ENCODE measurements at places on chromosomes 7 and 10. TPM values are rescaled to one million over a fixed set of nuclear protein-coding genes. Genes with fewer than 3 reads are reported as not detected.

Gene TMEM213
- total RNA-seq: 0.19 TPM

Gene LGI1
- total RNA-seq: not detected

- H3K36me3 ChIP-seq: peaks cover 72% of the 10 kb centered on the region
- no peak for DNase-seq
- H3K27ac ChIP-seq: peak overlapping the region; percentile 72
- no peaks in the 10 kb centered on the region for H3K27me3 ChIP-seq
- peaks cover 23% of the 10 kb centered on the region for H3K4me1 ChIP-seq
Observed at GRCh38 chr10:94607111-94607510, 61.5 kb downstream of the HELLS start.

Gene RBP3
- total RNA-seq: not detected

GRCh38 chr7:69908454-69908853 lies 310.2 kb downstream of the AUTS2 start:
- H3K4me3 ChIP-seq: no peak overlapping the region
- no peaks in the 10 kb centered on the region for H3K4me1 ChIP-seq

DNA sequence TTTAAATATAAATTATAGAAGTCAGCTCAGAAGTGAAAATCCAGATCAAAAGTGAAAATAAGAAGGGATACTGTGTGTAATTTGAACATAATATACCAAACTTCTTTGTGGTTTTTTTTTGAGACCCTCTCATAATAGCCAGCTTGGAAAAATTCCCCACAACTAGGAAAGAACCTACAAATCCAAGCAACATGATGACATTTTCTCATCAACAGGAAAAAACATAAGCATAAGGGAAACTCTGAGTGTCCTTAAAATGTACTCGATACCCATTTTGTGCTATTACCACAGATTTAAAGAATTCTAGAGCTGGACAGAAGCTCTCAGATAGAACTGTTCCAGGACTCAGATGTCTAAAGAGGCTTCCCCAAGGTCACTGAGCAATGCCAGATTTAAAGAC lies 214.8 kb upstream of the KLF14 start:
- peaks cover 61% of the 10 kb centered on the region for H3K36me3 ChIP-seq
- DNase-seq: no peak
- H3K27ac ChIP-seq: no peak overlapping the region
- peak overlapping the region; percentile 54 for H3K4me3 ChIP-seq
- no peaks in the 10 kb centered on the region for H3K27me3 ChIP-seq
- H3K4me1 ChIP-seq: peaks cover 59% of the 10 kb centered on the region

GRCh38 chr10:45443101-45444009 lies 69.3 kb downstream of the ALOX5 start:
- H3K27ac ChIP-seq: no peak overlapping the region
- no peaks in the 10 kb centered on the region for H3K4me1 ChIP-seq
- no peak for DNase-seq
- H3K36me3 ChIP-seq: no peaks in the 10 kb centered on the region
- H3K27me3 ChIP-seq: peaks cover 3% of the 10 kb centered on the region
